Germinal center (tissue), 1 donor: ENCODE measurements at places on chromosomes 7 and 10.

DNA sequence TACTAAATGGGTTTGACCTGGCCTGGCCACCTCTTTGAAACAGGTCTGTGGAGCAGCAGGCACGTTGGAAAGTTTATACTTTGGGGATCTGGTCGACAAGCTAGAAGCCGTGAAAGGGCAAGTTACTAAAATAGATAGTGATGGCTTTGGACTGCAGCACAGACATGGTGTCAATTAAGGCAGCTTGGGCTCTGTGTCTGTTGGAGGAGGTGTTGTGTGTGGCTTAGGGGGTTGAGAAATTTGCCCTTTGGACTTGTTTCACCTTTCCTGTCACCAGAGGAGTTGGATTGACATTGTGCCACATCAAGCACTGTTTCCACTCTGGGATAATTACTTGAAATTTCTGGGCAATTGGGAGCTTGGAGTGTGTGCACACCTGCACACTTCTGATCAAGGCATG is 251.8 kb upstream of the MKI67 start:
- DNase-seq = no peak

DNA sequence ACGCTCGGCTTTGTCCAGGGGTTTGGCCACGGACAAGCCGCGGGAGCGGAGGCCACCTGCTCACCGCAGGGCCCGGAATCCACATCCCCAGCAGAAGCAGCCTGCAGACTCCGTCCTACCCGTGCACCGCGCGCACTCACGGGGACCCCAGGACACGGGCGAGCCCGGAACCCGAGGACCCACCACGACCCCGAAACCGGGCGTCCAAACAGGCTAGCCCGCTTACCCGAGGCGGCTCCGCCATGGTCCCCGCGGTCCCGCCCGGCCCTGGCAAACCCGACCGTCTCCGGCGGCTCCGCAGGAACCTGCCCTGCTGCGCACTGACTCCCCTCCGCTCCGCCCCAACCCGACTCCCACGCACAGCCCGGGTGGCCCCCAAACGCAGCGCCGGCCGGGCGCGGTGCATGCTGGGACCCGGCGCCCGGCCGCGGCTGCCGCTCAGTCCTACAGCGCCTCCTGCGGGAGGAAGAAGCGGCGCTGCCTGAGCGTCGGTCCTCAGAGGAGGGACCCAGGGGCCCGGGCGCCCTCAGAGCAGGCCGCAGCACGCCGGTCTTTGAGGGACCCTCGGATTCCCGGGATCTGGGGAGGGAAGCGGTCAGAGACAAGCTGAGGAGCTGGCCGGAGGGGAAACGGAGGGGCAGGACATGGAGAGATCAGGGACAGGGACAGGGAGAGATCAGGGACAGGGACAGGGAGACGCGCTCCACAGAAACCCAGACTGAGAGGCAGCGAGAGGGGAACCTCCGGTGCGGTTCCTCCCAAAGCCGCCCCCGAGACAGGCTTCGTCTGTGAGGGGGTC is at the start of gene ZNF786:
ZNF786 (minus strand) TSS at position 322 of the 799 bp plus-strand sequence; CDS start at position 244, 78 bp downstream.
- peak; percentile 93 for DNase-seq

GRCh38 chr7:38525857-38526256 is 105.3 kb downstream of the AMPH start:
- DNase-seq = no peak

DNA sequence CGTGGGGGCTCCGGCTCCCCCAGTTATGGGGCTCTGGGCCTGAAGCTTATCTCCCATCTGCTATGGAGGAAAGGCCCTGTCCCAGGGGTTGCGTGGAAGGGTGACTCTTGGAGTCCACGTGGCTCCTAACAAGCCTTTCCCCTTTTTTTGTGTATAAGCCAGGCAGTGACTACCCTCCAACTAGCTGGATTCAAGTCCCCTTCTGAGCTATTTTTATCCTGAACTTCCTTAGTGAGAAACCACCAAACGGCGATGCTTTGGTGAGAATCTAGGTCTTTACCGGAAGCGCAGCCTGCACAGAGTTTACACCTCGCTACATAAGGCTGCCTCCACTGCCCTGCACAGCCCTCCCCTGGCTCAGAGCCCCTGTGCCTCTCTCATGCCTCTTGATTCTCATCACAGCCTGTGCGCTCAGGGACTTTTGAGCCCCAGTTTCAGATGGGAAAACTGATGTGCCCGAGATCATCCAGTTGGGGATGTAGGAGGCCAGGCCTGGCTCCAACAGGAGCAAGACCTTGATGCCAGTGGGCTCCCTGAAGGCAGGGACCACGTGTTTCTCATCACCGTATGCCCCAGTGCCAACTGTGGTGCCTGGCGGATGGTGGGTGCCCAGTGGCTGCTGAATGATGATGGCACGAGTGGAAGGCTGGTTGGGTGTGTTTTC is 102.3 kb upstream of the PPIF start:
- DNase-seq = peak; percentile 74
